SIG-M5 (cell line): ENCODE measurements at places on chromosomes 11 and 22.

- no peak for DNase-seq
Observed at GRCh38 chr11:41413843-41414242, 45.6 kb downstream of the LRRC4C start.

DNA sequence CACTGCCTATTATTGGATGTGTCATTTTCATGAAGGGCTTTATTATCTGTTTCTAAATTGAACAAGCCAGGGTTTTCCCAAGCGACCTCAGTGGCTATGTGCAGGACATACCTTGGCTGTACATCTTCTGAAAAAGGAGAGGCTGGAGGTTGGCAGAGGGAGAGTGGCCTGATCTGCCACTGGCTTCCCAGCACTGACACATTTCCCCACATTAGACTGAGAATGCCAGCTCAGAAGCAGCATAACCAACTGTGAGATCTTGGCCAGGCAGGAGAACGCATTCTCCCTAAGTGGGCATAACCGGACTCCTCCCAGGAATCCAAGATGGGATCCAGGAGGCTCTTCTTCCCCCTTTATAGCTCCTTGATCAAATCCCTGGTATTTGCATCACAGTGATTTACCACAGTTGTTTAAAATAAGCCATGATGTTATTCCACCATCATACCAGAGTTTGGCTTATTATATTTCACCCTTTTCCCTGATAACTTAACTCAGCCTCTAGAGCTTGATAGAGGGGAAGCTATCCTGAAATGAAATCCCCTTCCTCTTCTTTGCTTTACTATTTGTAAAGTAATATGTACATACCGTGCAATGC is 33.8 kb downstream of the AMOTL1 start:
- no peak for DNase-seq

DNA sequence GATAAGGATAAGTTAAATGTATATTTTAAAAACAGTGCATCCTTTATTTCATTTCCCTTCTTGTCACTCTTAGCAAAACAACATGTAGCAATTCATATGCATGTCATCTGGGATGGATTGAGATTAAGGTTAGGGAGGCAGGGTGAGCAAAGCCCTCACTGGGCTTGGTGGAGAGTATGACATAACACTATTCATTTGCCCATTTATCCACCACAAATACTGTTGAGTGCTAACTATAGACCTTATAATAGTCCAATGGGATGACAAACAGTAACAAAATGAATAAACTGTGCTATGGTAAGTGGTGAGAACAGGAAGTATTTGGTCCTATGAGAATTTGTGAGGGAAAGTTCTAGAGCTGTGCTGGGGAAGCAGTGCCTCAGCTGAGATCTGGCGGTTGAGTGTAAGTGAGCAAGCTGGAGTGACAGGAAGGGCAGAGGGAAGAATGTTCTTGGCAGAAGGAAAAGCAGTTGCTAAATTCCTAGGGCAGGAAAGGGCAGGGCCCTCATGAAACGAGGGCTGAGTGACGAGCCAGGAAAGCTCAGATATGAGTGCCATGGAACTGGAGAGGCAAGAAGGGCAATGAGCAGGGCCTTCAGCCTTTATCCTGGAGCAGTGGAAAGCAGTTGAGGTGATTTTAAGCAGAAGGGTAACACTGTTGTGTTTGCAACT is 6.7 kb downstream of the HSD17B12 start:
- DNase-seq = no peak

DNA sequence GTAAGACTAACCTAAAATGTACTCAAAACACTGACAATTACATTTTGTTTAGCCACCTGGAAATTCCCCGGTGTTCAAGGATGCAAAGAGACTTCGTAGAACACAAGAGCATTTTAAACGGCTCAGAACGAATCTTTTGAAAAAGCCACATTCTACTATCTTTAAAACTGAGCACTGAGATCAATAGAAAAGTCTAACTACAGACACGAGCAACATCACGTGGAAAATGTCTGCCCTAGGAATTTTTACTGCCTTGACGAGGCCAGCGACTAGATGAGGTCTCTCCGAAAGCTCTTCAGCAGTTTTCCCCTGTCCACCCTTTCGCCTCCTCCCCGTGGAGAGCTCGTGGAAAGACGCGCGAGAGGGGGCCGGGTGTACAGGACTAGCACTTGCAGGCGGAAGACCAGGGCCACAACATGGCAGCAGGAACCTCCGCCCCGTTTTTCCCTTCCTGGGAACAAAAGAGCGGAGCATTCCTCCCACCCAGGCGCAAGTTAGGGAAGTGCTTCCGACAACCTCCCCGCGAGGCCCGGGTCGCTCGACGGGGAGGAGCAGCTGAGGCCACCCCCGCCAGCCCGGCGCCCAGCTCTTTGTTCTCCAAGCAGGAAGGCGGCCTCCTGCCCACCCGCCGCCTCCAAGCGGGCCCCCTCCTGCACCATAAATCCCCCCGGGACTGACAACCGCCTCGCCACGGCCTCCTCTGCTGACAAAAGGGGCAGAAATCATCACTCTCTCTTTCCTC is 1.1 kb downstream of the EIF4G2 start:
- DNase-seq = no peak

DNA sequence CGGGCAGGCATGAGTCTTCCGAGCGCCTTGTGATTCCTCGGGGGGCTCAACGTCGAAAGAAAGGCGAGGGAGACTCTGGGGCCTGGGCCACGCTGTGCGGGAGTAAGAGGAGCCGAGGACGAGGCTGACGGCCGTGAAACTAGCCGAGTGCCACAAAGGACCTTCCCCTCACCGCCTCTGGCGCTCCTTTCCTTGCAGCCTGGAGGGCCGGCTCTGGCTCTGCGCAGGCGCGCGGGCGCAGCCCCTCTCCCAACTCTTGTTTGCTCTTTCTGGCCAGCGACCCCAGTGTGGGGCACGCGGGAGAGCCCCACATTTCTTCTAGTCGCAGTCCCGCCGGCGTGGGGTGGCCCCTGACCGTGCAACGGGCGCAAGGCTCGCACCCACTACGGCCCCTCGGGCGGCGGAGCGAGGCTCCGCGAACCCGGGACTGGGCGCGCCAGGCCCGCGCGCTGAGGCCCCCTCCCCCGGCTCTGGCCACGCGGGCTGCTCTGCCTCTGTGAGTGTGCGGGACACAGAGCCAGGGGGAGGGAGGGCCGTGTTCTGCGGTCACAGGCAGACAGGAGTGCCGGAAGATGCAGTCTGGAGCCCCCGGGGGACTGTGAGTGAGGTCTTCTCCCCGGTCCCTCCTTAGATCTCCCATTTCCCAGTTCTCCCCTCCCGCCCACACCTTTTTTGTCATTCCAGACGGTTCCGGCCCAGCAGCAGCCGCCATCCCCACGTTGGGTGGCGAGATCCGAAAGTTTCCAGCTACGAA is 1.0 kb upstream of the TOB2 start:
- DNase-seq = no peak

GRCh38 chr22:24290459-24290858 is 19.8 kb downstream of the SPECC1L start:
- no peak for DNase-seq
